ENCODE measurements at places on chromosomes 16 and 17.

- peak; percentile 28 for DNase-seq
These were observed 323.3 kb downstream of the BCAS3 start for GRCh38 chr17:61000911-61001310.

GRCh38 chr16:1932050-1933028, 10.7 kb downstream of the MSRB1 start:
- no peak for DNase-seq

- no peak for DNase-seq
These were observed 25.9 kb upstream of the PHB1 start for GRCh38 chr17:49440581-49440980.

- DNase-seq, result no peak
These were observed 2.5 kb upstream of the HELZ start for GRCh38 chr17:67247416-67247900.

- no peak for DNase-seq
These were observed 44.9 kb upstream of the DOC2B start for GRCh38 chr17:226108-227077.

- no peak for DNase-seq
These were observed 272.9 kb downstream of the UTP18 start for GRCh38 chr17:51533219-51533618.

DNA sequence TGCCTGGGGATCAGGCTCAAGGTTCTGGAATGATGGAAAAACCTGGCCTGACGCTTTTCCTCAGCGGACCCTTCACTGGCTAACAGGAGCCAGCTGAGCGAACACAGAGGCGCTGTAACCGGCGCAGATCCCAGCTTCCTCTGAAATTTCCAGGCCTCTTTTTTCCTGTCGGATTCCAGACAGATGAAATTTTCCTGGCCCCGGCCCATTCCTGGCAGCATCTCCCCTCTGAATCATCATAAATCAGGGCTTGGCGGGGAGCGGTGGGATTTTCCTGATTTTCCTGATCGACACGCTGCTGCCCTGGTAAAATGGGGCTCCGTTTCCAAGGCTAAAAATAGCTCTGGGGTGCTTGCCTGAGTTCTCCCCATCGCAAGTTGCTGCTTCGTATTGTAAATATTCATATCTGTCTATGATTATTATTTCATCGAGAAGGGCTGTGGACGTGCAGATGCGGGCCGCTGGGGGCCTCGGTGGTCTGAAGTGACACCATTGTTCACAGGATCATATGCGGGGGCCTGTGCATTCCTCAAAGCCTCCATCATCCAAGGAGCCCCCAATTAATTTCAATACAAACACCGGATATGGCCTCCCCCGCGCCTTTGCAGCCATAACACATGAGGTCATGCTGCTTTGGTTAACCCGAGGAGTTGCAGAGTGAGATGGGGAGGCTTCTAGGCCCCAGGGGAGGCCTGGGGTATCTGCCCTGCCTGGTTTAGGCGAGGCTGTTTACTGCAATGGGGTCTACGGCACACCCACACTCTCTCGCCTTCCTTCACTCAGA, 45.8 kb upstream of the ETV4 start:
- no peak for DNase-seq

GRCh38 chr17:9750524-9750923, 40.9 kb downstream of the DHRS7C start:
- DNase-seq, result no peak

DNA sequence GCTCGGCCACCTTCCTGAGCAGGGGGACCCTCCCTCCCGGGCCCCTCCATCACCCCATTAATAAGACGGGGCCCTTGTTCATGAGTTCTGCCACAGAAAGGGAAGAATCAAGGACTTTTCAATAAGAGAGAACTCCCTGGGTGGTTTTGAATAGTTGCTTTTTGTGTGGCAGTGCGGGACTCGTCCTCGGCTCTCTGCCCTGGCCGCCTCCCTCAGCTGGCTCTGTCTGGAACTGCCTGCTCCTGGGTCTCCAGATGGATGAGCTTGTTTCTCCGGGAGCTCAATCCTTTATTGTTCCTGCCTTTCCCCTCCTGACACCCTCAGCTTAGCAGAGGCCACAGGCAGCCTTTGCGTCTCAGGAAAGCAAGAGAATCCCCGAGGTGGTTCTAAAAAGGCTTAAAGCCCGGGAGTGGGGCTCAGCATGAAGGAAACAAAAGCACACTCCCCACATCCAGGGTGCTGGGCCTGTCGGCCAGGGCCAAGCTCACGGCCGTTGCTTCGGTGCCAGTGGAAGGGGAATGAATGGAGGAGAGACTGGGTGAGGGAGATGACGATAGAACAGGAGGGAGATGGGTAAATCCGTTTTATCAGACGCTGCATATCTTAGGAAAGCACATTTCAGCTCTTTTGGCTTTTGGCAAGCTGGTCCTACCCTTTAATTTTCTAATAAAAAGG, 60.2 kb downstream of the RAI1 start:
- peak; percentile 52 for DNase-seq

DNA sequence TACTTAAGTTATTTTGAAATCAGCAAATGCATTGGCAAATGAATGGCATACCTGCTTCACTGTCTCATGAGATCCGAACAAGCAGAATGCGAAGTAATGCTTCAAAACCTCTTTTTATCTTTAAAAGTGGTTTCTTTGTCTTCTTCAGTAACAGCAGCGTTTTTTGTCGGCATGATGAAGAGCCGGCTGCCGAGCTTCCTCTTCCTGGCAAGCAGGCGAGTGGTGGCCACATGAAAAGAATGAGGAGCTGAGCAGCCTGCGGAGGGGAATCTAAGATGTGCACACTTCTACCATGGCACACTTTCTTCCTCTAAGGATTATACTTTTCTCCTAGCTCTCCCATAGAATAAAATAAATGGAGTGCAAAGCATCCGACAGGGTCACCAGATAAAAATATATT, 42.4 kb upstream of the AKTIP start:
- DNase-seq, result no peak

- DNase-seq, result no peak
These were observed 997 bp downstream of the HOXB7 start for GRCh38 chr17:48609759-48610281.

GRCh38 chr17:48517478-48517877, 13.3 kb downstream of the HOXB1 start:
- DNase-seq, result no peak

GRCh38 chr16:3789375-3790099, 72.2 kb upstream of the TRAP1 start:
- DNase-seq, result no peak
